Karpas-422 (cell line): ENCODE measurements at places on chromosomes 16 and 17. TPM values are rescaled to one million over a fixed set of nuclear protein-coding genes. Genes with fewer than 3 reads are reported as not detected.

The KIF2B gene
- not detected in 2 replicates for total RNA-seq

GRCh38 chr16:59336136-59336695, 602.1 kb upstream of the GOT2 start:
- H3K4me1 ChIP-seq = no peaks in the 10 kb centered on the region
- no peaks in the 10 kb centered on the region for H3K27me3 ChIP-seq
- no peak overlapping the region for H3K4me3 ChIP-seq
- no peak overlapping the region for H3K27ac ChIP-seq

The KRTAP3-1 gene
- total RNA-seq = not detected in 2 replicates

- H3K27me3 ChIP-seq = no peaks in the 10 kb centered on the region
- no peaks in the 10 kb centered on the region for H3K36me3 ChIP-seq
- H3K27ac ChIP-seq = no peak overlapping the region
- peak; percentile 65 for DNase-seq
Measured at GRCh38 chr17:50883850-50884438, 17.8 kb upstream of the TOB1 start.

DNA sequence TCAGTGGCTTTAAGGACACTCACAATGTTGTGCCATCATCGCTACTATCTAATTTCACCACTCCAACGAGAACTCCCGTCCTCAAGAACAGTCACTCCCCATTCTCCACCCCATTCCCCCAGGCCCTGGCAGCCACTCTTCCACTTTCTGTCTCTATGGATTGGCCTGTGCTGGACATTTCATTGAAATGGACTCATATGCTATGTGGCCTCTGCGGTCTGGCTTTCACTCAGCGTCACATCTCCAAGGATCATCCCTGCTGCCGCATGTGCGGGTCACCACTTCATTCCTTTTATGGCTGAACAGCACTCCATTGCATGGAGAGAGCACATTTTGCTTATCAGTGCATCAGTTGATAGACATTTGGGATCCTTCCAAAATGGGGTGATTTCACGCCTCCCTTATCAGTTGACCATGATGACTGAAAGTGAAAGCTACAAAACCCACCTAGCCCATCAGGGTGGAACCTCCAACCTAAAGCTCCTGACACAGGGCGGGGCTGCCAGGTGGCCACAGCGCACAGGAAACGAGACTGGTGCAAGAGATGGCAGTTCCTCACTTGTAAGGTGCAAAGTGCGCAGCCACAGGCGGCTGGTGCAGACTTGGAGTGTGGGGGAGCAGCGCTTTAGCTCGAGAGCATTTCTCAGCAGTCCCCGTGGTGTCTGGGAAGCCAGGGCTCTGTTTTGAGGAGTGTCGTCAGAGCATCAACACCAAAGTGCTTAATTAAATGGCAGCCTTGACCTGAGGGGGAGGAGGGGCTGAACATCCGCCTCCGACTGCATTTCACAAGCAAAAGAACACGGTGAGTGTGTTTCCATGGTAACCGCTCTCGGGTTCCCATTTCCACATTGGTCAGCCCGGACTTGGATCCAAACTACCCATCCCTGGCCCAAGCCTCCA, 23.8 kb downstream of the COTL1 start:
- no peaks in the 10 kb centered on the region for H3K27me3 ChIP-seq
- 0 out of 2 replicates have a peak overlapping the region, but pooled peaks have one; percentile 14 for H3K27ac ChIP-seq
- peaks cover 47% of the 10 kb centered on the region for H3K4me1 ChIP-seq
- no peak for DNase-seq
- H3K36me3 ChIP-seq = peaks cover 31% of the 10 kb centered on the region
- H3K4me3 ChIP-seq = no peak overlapping the region

- no peaks in the 10 kb centered on the region for H3K4me1 ChIP-seq
- no peak overlapping the region for H3K4me3 ChIP-seq
- no peaks in the 10 kb centered on the region for H3K27me3 ChIP-seq
- H3K27ac ChIP-seq = no peak overlapping the region
- no peak for DNase-seq
- H3K36me3 ChIP-seq = no peaks in the 10 kb centered on the region
Measured at GRCh38 chr16:25235991-25236390, 19.2 kb downstream of the AQP8 start.

GRCh38 chr17:39591958-39592954, 15.5 kb downstream of the NEUROD2 start:
- DNase-seq = peak; percentile 82
- H3K4me1 ChIP-seq = no peaks in the 10 kb centered on the region
- H3K27me3 ChIP-seq = no peaks in the 10 kb centered on the region

The SOX9 gene
- total RNA-seq = 26.4 and 30.3 TPM in 2 replicates

The OR4D1 gene
- not detected in 2 replicates for total RNA-seq

- DNase-seq = no peak
- peaks cover 5% of the 10 kb centered on the region for H3K4me1 ChIP-seq
Measured at GRCh38 chr16:8816967-8817655, 19.5 kb downstream of the PMM2 start.

DNA sequence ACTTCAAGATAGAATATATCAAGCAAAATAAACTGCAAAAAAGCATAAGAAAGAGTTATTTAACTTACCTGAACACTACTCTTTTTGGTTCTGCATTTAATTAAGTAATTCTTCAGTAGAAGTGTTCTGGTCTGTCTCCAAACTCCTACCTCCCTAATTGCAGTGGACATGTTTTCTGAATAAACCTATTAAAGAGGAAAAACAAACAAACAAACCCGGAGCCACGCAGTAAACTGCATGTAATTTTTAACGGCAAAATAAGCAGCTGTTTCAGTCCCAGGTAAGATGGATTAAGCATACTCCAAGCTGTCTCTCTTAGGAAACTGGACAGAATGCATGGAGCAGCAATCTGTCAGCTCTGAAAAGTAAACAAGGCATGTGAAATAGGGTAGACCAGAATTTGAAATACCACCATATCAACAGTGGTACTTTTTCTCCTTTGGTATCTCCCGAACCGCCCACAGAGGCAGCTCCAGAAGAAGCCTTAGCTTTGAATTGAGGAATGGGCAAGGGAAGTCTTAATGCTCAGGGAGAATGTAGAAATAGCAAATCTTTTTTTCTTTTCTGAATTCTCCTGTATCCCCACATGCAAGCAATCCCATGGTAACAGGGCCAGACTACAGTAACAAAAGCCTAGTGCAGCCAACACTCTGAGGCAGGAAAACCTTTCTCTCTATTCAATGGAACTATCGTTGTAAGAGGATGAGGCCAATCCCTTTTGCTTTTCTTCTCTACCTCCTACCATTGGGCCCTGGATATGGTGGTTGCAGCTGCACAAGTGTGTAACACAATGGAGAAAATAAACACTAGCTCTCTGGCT, 12.5 kb downstream of the ABCA5 start:
- H3K4me3 ChIP-seq = no peak overlapping the region
- no peaks in the 10 kb centered on the region; the same call in 1 of the 2 replicates for H3K27me3 ChIP-seq
- DNase-seq = no peak
- H3K4me1 ChIP-seq = no peaks in the 10 kb centered on the region
- no peak overlapping the region for H3K27ac ChIP-seq

The ASGR2 gene
- not detected in 2 replicates for total RNA-seq

The NGFR gene
- total RNA-seq = 0.07 TPM in 1 of 2 replicates, not detected in the other

DNA sequence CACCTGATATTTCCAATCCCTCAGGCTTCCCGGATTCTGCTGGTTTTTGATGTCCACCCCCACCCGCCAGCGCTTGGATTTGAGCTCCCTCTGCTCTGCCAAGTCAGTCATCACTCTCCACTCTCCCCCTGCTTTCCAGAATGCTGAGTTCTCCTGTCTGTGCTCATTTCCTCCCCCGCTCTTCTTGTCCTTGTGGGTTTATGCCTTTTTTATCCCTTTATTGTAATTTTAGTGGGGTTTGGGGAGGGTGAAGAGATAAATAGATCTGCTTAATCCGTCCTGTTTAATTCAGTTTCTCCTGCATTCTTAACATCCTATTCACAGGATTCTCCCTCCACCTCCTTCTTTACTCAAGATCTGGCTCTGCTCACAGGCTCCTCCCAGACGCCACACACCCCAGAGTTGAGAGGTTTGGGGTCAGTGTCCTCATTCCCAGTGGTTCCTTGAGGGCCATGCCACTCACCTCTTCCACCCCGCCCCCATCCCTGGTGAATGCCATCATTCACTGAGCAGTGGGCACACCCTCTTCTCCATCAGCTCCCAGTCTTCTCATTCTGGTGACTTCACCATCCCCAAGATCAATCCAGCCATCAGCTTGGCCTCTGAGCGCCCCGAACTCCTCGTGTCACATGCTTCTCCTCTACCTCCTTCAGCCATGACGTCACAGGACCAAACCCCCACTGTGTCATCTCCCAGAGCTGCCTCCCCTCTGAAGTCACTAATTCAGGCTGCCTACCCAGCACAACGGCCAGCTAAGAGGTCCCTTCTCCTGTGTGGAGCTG, 15.1 kb upstream of the GUCY2D start:
- H3K4me3 ChIP-seq = no peak overlapping the region
- DNase-seq = no peak
- peaks cover 14% of the 10 kb centered on the region for H3K4me1 ChIP-seq
- H3K27ac ChIP-seq = no peak overlapping the region

The ABCA10 gene
- total RNA-seq = 0.87 and 2.2 TPM in 2 replicates

The ATAD5 gene
- total RNA-seq = 7.1 and 12.0 TPM in 2 replicates

The ADAD2 gene
- not detected in 2 replicates for total RNA-seq

DNA sequence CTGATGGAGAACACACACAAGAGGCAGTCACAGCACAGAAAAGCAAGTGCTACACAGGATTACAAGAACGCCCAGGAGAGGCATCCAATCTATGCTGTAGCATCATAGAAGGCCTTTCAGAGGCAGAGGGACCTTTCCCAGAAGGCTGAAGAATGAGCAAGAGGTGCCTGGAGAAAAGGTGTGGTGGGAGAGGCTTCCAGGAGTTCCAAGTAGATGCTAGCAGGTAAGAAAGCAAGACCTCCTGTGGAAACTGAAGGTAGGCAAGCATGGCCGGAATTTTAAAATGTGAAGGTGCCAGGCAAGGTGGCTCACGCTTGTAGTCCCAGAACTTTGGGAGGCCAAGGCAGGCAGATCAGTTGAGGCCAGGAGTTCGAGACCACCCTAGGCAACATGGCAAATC, 2.1 kb downstream of the ARHGAP17 start:
- peak overlapping the region; percentile 89; the same call in 1 of the 2 replicates for H3K4me3 ChIP-seq
- no peaks in the 10 kb centered on the region; the same call in 1 of the 2 replicates for H3K27me3 ChIP-seq
- H3K36me3 ChIP-seq = peaks cover 26% of the 10 kb centered on the region
- no peak overlapping the region for H3K27ac ChIP-seq
- no peak for DNase-seq

- no peaks in the 10 kb centered on the region for H3K27me3 ChIP-seq
- peak overlapping the region; percentile 38 for H3K27ac ChIP-seq
- H3K36me3 ChIP-seq = no peaks in the 10 kb centered on the region
- DNase-seq = no peak
- peaks cover 77% of the 10 kb centered on the region for H3K4me1 ChIP-seq
Measured at GRCh38 chr16:3872216-3872895, 8.2 kb downstream of the CREBBP start.

The GRAPL gene
- total RNA-seq = 6.2 and 20.6 TPM in 2 replicates

GRCh38 chr17:78667741-78668640, 90.8 kb upstream of the DNAH17 start:
- H3K4me3 ChIP-seq = no peak overlapping the region
- H3K27ac ChIP-seq = no peak overlapping the region
- H3K36me3 ChIP-seq = no peaks in the 10 kb centered on the region
- no peaks in the 10 kb centered on the region for H3K27me3 ChIP-seq
- DNase-seq = no peak

- no peaks in the 10 kb centered on the region for H3K36me3 ChIP-seq
- H3K4me1 ChIP-seq = peaks cover 18% of the 10 kb centered on the region
- no peaks in the 10 kb centered on the region for H3K27me3 ChIP-seq
- no peak within 1 kb of the TSS for H3K27ac ChIP-seq
- no peak within 1 kb of the TSS for H3K4me3 ChIP-seq
Measured at GRCh38 chr16:56632156-56632847, at the start of gene MT1M. TSS of gene MT1M (plus strand) at chr16:56632659. CDS start at chr16:56632732, 73 bp downstream.

DNA sequence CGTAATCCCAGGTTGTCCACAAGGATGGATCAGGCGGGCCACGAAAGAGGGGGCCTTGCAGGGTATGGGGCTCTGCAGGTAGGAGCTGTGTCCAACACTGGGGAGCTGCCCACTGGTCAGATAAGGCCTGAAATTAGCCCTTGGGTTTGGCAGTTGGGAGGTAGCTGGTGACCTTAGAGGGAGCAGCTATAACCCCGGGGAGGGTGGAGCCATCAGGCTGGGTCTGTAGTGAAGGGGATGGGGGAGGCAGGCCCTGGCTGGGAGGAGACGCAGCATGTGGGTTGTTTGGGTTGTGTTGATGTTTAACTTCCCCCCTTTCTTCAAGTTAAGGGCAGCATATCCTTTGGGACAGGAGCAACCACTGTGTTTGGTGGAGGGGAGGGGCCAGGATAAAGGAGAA, 5.9 kb downstream of the MLLT6 start:
- H3K4me1 ChIP-seq = peaks cover 14% of the 10 kb centered on the region
- no peak overlapping the region for H3K27ac ChIP-seq
- no peak for DNase-seq
- no peaks in the 10 kb centered on the region for H3K27me3 ChIP-seq
- peaks cover 10% of the 10 kb centered on the region for H3K36me3 ChIP-seq

DNA sequence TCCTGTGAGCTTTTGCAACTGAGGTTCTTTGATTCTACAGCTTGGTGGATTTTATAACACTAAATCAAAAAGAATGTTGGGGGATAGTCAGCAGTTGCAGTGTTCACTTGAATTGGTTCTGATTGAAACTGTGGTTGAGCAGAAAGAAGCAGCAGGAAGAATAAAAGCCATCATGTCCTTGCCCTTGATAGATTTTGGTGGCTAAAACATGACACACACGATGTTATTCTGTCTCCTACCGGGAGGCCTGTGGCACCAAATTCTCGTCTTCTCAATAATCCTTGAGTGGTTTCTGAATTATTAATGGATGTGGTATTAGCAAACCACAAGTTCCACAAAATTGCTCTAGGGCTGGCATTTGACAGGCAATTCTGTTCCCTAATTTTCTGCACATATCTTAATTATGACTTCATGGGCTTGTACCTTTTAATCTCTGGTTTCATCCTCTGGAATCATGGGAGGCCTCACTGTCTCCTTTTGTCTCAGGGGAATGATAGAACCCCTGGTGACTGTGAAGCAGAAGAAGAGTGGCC, 338.2 kb downstream of the SNX29 start:
- no peak overlapping the region for H3K27ac ChIP-seq
- no peak for DNase-seq
- no peaks in the 10 kb centered on the region for H3K27me3 ChIP-seq

The TNFRSF17 gene
- 6.2 and 24.0 TPM in 2 replicates for total RNA-seq

DNA sequence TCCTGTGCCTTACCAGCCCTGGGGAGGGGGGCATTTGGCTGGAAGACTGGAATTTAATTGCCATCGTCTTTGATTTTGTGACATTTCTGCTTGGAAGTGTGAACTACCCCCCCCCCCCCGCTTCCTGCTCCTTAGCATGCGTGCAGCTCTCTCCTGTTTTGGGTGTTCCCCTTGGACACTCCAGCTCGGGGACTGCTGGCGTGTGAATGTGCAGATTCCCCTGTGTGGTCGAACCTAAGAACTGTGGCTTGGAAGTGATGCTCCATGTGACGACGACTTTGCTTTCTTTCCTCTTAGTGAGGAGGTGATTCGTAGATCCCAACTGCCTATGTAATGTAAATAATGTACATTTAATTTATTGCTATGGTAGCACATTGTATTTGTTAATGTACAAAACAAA, 26.1 kb downstream of the OR1D5 start:
- no peaks in the 10 kb centered on the region for H3K4me1 ChIP-seq
- no peak for DNase-seq
- no peak overlapping the region for H3K4me3 ChIP-seq
- no peaks in the 10 kb centered on the region for H3K36me3 ChIP-seq

The MT1F gene
- 36.3 and 68.5 TPM in 2 replicates for total RNA-seq

GRCh38 chr17:39618246-39618913, 8.4 kb upstream of the PPP1R1B start:
- 0 out of 2 replicates have a peak, but pooled peaks cover 4% of the 10 kb centered on the region for H3K27me3 ChIP-seq
- DNase-seq = peak; percentile 79
- H3K36me3 ChIP-seq = no peaks in the 10 kb centered on the region
- peak overlapping the region; percentile 73 for H3K4me3 ChIP-seq
- peaks cover 42% of the 10 kb centered on the region for H3K4me1 ChIP-seq
- no peak overlapping the region for H3K27ac ChIP-seq

- H3K4me3 ChIP-seq = no peak overlapping the region
- DNase-seq = peak; percentile 85
- H3K4me1 ChIP-seq = peaks cover 4% of the 10 kb centered on the region
- H3K27me3 ChIP-seq = no peaks in the 10 kb centered on the region
- no peaks in the 10 kb centered on the region for H3K36me3 ChIP-seq
Measured at GRCh38 chr17:50177983-50178834, 12.4 kb downstream of the SGCA start.
